ENCODE measurements at places on chromosomes 3 and 15. TPM values are rescaled to one million over a fixed set of nuclear protein-coding genes. Genes with fewer than 3 reads are reported as not detected.

DNA sequence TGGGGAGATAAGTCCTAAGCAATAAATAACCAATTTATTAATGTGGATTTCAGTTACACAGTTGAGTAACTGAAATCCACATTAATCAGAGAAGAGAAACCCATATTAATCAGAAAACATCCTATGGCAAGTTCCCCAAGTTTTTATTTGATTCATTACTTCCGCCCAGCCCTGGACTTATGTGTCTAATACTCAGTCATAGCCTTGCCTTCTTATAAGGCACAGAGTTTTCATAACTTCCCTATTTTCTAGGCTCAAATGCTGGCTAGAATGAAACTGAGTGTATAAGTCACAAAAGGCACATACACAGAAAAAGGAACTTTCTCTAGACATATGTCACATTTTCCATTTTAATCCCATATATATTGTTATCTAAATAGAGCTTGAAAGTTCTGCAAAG is 28.8 kb downstream of the CD47 start:
- no peak for DNase-seq

DNA sequence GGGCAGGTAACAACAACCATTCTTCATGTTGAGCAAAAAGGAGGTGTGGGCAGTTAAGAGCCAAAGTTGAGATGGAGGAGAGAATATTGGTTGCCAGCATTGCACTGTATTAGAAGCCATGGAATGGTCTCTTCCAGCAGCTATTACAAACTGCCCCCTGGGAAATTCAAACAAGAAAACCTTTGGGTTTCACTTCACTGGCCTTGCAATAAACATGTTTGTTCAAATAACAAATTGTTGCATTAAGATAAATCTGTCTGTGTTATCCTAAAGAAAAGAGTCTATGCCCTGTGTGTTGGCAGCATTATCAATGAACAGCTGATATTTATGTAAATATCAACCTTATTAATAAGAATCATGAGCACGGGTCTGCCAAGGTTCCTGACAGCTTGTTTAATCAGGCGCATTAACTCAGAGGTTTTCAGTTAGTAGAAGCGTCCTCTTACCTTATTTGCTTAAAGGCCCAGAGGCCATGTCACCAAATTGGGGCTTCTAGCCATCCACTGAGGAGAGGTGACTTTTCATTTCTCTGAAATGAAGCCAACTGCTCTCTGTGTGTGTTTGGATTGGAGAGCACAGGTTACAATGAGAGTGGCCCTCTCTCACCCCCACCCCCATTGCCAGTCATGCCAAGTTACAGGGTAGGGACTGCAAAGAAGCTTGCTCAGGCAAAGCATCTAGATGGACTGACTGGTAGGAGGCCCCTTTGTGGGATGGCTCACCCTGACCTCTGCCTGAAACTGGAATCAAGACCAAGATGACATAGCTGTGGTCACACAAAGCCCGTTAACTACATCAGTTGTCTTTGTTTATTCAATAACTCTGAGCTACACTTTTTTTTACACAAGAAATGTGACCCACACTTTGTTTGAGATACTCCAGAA is 10.5 kb downstream of the FILIP1L start:
- no peak for DNase-seq

DNA sequence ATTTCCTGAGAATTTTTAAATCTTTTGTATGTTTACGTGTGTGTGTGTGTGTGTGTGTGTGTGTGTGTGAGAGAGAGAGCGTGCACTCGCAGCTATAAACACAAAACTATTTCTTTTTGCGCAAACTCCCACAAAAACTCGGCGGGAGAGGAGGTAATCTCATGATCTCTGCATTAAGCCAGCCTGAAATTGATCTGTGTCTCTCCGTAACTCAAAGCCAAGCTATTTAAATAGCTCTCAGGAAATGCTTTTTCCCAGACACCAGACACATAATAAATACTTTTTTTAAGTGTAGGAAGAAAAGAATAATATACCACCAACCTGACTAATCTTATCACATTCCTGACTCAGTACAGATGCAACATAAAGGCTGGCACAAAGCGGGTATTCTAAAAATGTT is 226.8 kb downstream of the MAGI1 start:
- no peak for DNase-seq

DNA sequence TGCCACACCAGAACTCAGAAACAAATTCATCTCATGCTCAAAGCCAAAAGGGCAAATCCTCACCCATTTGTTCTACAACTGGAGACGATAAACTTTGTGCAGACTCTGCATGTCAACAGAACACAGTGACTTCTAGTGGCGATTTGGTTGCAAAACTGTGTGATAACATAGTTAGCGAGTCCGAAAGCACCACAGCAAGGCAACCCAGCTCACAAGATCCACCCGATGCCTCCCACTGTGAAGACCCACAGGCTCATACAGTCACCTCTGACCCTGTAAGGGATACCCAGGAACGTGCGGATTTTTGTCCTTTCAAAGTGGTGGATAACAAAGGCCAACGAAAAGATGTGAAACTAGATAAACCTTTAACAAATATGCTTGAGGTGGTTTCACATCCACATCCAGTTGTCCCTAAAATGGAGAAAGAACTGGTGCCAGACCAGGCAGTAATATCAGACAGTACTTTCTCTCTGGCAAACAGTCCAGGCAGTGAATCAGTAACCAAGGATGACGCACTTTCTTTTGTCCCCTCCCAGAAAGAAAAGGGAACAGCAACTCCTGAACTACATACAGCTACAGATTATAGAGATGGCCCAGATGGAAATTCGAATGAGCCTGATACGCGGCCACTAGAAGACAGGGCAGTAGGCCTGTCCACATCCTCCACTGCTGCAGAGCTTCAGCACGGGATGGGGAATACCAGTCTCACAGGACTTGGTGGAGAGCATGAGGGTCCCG is 199.7 kb downstream of the AKAP13 start:
- DNase-seq: peak; percentile 44

DNA sequence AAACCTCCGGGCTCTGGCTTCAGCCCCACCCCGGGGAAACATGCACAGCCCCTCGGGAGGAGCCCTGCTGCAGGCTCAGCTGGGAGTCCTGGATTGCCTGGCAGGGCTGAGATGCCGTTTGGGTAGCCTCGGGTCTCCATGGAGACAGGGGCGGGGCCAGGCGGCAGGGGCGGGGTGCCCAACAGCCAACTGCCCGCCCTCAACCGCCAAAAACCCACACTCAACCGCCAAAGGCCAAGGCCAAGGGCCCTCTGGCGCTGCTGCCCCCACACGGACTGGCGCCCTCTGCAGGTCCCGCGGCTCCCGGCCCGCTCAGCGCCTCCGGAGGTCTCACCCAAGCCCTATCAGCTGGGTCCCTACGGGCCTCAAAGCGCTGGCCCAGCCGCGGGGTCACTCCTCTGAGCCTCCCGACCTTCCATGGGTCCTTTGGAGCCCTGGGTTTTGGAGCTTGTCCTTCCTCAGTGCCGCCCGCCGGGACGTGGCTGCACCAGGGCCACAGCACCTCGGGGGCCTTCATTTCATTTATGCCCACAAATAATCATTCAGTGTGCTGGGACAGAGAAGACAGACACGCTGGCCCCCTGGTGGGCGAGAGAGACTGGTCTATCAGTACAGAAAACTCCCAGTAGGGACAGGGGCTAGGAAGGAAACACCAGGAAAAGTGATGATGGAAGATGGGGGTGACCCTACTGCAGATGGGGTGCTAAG is 33.5 kb upstream of the ACAD9 start:
- DNase-seq: peak; percentile 67

GRCh38 chr15:78024883-78025282 is 52.6 kb downstream of the TBC1D2B start:
- DNase-seq: no peak

The PLXNA1 gene
- 24.6 TPM for total RNA-seq

The PRICKLE2 gene
- 6.7 TPM for total RNA-seq

- no peak for DNase-seq
Observed at GRCh38 chr3:106401666-106402490, 533.1 kb upstream of the CBLB start.

The FGD5 gene
- 5.0 TPM for total RNA-seq

GRCh38 chr15:38406436-38406835 is 47.5 kb upstream of the FAM98B start:
- no peak for DNase-seq

DNA sequence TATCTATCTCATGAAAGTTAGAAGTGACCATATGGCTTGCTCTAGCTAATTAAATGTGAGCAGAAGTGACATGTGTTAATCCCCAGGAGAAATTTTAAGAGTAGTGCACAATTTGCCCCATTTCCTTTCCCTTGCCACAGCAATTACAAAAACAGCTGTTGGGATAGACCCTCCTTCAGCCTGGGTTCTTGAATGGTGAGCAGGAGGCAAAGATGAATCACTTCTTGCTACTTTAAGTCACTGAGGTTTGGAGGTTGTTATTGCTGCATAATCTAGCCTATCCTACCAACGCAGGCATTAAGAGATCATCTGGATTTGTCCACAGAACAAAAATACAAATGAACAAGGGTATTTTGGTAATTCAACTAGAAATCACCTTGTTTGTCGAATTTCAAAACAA is 51.7 kb upstream of the CAPN7 start:
- no peak for DNase-seq

GRCh38 chr3:62874711-62875557 is at the start of gene CADPS:
Gene CADPS (minus strand): TSS chr3:62875416. CDS start chr3:62875029, 387 bp downstream.
- DNase-seq: no peak

DNA sequence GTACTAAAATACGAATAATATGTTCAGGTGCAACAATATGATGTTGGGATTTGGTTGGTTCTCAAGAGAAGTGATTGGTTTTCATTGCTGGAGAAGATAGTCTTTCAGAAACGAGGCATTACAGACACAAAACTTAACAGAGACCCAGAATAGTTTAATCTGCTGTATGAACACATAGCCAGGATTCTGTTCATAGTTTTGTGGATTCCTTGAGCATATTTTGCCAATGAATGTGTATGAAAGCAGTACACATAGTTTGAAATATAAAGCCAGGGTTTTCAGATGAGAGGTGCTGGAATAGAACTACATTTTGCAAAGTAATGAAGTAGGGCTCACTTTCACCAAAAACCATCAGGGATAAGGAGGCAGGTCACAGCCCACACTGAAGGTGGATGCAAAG is 5.7 kb upstream of the MCTP2 start:
- no peak for DNase-seq

- DNase-seq: no peak
Observed at GRCh38 chr3:117892431-117892841, 1142.2 kb downstream of the IGSF11 start.

DNA sequence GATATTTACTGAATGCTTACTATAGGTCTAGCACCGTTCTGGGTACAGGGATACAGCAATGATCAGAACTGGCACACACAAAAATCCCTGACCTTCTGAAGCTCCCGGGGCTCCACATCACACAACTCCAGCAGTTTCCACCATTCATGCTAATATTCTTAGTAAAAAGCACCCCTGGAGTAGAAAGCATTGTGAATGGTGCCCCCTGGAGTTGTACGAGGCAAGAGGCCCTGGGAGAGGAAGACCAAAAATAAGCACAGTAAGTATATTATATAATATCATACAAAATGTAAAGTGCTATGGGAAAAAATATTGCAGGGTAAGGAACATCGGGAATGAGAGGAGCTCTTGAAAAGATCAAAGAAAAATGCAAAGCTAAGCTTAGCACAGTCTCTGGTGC is 790 bp upstream of the SRGAP3 start:
- no peak for DNase-seq

DNA sequence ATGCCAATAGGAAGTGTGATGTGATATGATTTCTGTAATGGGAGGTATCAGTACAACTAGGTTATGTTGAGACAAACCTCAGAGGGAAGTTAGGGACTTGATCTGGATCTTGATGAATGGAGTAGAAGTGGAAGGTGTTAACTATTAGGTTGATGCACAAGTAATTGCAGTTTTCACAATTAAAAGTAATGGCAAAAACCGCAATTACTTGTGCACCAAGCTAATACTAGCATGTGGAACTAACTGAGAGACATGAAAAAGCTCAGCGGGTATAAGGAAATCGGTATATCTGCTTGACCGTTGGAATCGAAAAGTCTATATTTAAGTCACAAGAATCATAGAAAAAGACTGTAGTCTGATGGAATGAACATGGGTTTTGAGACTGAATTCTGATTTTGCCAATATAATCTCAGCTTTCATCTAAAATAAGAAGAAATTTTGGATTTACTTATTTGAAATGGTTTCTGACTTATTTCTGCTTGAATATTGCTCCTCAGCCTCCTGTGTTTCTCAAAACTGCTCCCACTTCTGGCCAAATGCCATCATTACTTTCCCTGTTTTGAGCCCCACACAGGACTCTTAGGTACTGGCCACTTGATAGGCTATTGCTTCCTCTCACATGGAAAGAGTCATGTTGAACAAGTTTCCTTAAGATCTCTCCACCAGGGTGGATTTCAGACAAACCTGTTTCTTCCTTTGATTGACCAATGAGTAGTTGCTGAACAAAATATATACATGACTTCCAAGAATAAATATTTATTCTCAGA is 271.5 kb upstream of the COL8A1 start:
- no peak for DNase-seq

DNA sequence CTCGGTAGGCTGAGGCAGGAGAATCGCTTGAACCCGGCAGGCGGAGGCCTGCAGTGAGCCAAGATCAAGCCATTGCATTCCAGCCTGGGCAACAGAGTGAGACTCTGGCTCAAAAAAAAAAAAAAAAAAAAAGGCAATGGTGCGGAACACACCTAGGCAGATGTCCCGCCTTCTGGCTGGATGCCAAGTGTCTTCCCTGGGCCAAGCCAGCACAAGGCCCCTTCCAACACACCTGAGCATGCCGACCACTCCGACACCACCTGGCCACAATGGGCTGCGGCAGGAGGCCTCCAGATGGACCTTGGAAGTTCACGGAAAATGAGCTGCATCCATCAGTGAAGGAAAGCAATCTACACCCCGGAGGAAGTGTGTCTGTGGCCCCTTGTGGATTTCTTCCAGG is 19.0 kb downstream of the NUP210 start:
- no peak for DNase-seq

DNA sequence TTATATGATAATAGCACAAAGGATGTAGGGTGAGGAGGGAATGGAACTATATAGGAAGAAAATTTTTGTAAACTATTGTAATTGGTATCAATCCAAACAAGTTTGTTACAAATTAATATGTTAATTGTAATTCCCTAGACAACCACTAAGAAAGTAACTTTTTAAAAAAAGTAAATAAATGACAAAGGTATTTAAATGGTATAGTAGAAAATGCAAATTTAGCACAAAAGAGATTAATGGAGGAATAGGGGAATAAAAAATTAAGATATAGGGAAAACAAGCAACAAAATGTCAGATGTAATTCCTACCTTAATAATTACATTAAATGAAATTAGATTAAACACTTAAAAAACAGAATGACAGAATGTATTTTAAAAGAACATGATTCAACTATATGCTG is 60.3 kb downstream of the TIMP4 start:
- no peak for DNase-seq

DNA sequence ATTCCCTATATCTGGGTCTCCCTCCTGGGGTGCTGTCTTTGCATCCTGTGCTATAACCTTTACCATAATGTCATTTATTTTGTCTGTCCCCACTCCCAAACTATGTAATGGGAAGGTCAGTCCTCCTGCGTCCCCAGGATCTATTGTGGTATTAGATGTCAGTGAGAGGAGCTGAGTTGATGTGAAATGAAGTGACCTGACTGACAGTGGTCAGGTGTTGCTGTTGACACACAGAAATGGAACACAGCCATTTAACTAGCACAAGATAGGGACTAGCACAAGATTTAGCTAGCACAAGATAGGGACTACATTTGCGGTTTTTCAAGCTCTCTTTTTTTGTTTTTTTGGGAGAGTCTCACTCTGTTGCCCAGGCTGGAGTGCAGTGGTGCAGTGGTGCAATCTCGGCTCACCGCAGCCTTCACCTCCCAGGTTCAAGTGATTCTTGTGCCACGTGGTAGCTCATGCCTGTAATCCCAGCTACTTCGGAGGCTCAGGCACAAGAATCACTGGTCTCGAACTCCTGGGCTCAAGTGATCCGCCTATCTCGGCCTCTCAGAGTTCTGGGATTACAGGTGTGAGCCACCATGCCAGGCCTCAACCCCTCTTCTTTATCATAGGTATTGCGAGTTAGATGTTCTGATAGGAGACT is 5.2 kb downstream of the NGRN start:
- DNase-seq: peak; percentile 75
